ENCODE measurements at places on chromosomes 6 and 20.

GRCh38 chr6:25875563-25875905, 1.5 kb upstream of the SLC17A3 start:
- DNase-seq: no peak

- DNase-seq: no peak
These were observed 8.8 kb upstream of the VSX1 start for GRCh38 chr20:25090492-25091429.

DNA sequence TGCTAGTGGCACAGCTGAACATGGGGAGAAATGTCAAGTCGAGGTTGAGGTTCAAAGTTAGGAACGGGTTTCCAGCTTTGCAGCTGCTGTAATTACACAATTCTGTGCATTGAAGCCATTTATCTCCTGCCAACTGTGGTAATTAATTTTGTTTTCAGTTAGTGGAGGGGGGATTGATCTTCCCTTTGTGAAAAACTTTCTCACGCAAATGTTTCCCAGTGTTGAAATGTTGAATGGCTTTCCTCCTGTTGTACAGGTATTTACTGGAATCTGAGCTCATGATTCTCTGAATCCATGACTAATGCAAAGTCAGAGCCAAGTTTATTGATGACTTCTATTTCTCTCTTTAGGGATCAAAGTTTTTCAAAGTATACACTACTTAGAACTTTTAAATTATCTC, 198.4 kb upstream of the SLC35B3 start:
- DNase-seq: no peak

DNA sequence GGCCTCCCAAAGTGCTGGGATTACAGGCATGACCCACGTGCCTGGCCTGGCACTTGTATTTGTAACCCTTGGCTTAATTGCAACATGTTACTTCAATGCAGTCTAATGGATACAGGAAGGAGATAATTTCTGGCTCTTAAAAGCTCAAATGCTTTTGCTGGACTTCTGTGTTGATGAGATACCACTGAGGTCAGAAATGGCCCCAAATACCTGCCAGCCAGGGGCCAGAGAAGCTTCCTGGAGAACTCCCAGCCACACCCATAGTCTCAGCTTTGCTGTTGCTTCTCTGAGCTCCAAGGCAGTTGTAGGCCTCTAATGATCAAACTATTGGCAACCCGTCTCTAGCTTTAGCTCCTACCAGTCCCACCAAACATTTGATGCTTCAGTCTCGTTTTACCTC, 14.2 kb upstream of the ZNFX1 start:
- DNase-seq: no peak

GRCh38 chr6:48567016-48567415, 456.0 kb upstream of the PTCHD4 start:
- no peak for DNase-seq

DNA sequence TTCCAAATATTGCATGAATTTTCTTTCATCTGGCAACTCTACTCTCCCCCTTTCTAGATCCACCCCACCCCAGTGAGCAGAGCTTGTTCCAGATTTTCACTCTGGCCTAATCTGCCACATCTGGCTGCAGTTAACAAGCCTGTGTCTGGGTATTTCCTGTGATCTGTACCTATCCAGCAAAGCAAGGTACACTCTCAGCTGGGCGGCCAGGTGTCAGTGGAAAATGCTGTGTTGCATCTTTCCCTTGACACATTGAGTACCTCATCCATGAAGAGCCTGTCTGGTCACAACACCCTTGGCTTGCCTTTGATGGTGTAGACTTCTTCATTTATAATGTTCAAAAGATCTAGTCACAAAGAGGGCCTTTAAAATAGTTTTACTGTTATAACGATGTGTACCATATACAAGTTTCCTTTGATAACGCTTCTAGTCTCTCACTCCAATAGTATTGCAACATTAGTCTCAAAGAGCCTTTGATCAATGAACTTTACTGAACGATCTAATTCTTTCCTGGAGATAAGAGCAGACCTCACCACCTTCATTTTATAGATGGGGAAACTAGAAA, 6.0 kb upstream of the RNF182 start:
- no peak for DNase-seq

DNA sequence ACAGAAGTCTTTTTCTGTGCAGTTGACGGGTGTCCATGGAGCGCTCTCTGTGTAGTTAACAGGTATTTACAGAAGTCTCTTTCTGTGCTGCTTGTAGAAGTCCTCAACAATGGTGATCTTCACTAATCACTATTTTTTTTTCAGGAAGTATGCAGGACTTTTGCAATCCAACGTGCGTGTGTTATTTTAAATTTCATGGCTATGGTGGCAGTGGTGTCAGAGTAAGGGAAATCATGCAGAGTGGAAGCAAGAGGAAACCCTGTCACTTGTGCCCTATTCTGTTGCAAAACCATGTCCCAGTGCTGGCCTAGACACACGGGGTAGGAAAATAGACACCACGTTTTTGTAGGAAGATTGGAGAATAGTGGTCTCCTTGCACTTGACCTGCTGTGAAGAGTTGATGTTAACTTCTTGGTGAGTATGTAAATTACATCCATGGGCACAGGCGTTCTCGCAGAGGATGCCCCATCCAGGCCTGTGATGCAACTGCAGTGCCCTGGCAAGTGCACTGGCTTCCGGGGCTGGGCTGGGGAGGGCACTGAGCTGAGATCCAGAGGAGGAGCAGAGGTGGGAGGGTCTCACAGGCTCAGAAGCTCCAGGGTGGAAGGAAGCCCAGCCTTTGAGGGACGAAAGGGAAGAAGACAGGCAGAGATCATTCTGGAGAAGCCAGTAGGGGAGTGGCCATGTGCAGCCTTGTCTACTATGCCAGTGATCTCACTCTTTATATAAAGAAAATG, 146.5 kb downstream of the SYCP2 start:
- DNase-seq: no peak

- DNase-seq: no peak
These were observed 61.5 kb downstream of the TRAM2 start for GRCh38 chr6:52515219-52515960.

GRCh38 chr6:35248300-35248699, 11.2 kb upstream of the ZNF76 start:
- no peak for DNase-seq

All from GM12891 (cell line).